Hematopoietic multipotent progenitor cell (in vitro differentiated cells): ENCODE measurements at places on chromosomes 7 and 10.

DNA sequence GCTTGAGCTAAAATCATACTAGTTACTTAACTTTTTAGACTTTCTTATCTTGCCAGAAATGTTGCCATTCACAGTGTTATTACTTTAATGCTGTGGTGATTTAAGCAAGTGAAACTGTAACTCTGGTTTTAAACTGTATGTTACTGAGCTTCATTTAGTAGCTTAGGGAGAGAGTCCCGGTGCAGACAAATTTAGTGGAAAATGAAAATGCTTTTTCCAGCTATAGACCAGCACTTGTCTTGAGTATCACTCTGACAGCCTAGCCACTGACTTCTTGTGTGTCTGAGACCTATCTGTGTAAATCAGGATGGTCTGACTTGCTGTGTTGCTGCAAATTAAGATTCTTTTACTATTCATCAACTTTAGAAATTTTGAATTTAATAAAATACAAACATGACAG is 200.8 kb downstream of the CACNB2 start:
- no peak for DNase-seq

DNA sequence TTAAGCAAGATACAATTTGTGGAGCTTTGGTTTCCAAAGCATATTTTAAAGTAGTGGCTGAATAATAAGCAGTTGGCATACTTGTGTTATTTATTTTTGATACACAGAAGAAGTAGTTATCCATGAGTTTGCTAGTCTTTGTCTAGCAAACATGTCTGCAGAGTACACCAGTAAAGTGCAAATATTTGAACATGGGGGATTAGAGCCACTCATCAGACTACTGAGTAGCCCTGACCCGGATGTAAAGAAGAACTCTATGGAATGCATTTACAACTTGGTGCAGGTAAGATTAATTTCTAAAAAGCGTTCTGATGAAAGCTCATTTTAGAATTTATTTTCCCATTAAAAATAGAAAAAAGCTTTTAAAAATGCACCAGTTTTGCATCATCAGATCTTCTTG is 31.4 kb downstream of the ARMC3 start:
- no peak for DNase-seq

GRCh38 chr7:43384616-43385308 is 198.1 kb upstream of the STK17A start:
- DNase-seq: no peak

DNA sequence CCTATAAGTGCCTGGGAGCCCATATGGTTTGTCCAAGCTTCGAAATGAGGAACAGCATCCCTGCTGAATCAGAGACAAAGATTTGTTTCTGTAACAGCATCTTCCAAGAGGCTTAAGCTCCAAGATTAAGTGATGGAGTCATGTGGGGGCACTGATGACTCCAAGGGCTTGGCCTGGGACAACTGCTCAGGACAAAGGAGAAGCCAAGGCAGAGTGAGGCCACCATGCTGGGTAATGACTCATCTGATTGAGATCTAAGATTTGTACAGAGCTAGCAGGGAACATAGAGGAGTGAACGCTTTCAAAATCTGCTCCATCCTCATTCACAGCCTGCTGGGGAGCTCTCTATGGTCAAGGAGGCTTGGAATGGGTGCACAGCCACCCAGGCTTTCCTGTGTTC is 49.3 kb downstream of the C10orf120 start:
- no peak for DNase-seq

DNA sequence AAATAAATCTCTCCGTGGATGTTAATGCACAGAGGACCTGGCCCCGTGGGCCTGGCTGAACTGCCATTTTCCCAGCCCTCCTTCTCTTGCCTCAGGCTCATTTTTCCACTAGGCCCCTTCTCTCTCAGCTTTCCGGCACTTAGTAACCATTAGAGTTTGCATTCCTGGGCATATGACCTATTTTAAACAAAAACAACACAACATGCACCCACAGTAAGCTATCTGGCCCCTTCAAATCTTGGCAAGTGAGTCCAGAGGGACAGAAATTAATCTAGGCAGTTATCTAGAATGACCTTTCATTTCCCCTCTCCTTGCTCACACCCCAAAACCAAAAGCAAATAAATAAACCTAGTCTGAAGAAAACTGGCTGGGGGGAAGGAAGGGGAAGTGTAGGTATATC is 11.7 kb downstream of the FBXW4 start:
- no peak for DNase-seq

DNA sequence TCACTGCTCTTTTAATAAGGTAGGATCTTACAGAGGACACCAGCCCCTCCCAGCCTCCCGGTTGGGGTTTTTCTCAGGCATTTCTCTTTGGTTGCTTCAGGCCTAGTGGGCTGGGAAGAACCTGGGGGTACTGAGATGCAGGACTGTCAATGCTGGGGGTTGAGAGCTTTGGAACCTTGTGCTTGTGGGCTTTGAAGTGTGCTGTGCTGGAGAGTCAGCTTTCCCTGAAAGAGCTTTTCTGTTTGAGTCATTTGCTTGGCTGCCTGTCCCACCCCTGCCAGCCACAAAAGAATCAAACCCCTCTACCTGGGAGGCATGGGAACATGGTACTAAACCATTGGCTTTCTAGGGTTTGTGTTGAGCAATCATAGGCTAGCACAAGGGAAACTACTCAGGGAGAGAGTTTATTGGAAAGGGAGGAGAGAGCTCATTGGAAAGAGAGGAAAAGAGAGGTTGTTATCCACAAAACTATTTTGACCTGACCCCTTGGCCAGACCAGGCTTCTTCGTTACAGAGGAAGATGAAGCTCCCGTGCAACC is 1.4 kb downstream of the SCD start:
- DNase-seq: no peak

GRCh38 chr10:120727001-120727400 is 124.2 kb upstream of the WDR11 start:
- DNase-seq: no peak

DNA sequence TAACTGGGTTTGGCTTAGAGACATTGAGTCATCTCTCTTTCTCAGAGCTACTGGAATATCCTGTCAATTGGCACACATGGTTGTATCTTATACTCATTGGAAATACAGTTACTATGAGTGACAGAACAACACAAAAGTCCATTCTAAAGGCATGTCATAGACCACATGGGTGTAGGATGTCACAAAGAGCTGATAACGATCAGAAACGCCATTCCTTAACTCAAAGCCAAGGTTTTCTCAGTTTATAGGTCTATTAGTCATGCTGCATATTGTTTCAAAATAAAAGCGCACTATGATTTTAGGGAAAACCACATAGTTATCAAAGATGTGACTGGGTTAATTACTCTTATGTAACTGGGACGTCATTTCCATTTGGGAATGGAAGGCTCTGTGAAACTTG is 147.2 kb upstream of the FAM171A1 start:
- no peak for DNase-seq

- peak; percentile 77 for DNase-seq
Measured at GRCh38 chr7:50092579-50093491, at the start of gene ZPBP. TSS of gene ZPBP (minus strand) at chr7:50093246. CDS start at chr7:50093194, 52 bp downstream.

DNA sequence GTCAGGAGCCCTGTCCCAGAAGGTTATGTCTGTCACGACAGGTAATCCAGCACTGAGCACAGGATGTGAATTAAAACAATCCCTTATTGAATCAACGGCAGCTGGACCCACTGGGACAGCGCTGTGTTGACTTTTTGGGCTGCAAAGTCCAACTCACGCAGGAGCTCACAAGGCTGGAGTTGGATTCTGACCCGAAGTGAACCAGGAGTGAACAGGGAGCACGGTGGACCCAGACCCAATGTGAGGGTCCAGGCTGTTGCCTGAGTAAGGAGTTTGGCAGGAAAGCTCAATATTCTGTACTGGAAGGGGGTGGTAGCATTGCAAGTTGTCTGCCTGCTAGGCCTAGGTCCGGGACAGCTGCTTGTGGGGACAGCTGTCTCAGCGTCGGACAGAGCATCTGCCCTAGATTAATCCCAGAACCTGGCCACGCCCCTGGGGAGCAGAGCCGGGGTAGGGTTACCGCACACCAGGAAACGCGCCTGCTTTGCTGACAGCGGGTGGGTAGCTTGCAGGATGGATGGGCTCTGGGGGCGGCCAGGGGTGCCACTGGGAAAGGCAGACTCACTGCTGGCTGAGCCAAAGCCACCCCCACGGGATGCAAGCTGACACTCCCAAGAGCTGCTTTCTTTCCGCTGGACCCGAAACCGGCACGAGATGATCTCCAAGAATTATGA is 24.0 kb downstream of the COL26A1 start:
- DNase-seq: no peak

DNA sequence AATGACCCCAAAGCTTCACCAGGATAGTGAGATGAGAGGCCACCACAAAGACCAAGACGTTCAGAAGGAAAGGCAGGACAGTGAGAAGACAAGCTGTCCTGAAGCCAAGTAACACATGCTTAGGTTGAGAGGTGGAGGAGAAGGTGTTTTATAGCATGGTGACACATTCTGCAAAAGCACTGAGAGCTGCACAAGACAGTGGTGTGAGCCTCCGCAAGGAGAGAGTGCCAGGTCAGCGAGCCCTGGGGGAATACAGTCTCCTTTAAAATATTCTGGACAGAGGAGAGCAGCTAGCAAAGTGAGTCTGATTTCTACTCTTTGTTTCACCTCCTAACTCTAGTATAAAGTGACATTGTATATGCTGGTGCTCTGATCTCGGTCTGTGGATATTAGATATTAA is 68.0 kb upstream of the VKORC1L1 start:
- no peak for DNase-seq

DNA sequence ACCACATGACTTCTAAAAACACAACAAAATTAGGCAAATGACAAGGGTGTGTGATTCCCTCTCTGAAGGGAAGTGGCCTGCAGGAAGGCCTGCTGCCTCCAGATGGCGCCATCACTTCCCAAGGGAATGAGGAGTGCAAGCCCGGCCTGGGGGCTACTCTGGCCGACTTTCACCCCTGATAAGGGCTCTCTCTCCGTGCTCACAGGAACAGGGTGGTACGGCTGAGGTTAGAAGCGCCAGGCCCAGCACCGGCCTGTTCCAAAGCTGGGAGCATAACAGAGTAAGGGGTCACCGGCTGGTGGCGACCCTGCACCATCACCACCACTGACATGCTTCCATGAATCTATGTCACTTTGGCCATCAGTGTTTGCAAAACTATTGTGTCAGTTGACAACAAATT is 13.1 kb downstream of the RBP3 start:
- peak; percentile 26 for DNase-seq

DNA sequence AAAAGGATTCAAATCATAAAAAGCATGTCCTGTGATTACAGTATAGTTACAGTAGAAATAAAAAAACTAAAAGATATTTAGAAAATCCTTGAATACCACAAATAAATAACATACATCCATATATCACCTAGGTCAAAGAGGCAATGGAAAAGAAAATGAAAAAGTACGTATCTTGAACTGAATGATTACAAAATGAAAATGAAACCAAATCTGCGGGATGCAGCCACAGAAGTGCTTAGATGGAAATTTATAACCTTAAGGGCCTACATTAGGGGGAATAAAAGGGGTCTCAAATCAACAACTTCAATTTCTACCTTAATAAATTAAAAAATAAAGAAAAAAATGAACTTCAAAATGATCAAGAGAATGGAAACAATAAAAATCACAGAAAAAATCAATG is 879.0 kb upstream of the CELF2 start:
- no peak for DNase-seq

DNA sequence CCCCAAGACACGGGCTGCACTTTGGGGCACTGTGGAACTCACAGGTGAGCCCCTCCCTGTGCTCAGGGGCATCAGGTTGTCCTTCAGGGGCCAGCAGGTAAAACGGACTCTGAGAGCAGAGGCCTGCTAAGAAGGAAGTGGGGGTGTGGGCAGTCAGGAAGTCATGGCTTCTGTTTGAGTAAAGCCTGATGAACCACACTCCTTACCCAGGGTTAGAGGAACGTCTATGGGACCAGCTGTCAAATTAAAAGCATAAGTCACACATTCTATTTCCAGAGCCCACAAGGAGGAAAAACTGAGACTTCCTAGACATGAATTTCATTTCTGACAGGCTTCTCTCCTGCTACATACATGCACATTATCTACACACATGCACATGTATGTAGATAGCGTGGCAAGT is 616.4 kb downstream of the SDK1 start:
- no peak for DNase-seq

DNA sequence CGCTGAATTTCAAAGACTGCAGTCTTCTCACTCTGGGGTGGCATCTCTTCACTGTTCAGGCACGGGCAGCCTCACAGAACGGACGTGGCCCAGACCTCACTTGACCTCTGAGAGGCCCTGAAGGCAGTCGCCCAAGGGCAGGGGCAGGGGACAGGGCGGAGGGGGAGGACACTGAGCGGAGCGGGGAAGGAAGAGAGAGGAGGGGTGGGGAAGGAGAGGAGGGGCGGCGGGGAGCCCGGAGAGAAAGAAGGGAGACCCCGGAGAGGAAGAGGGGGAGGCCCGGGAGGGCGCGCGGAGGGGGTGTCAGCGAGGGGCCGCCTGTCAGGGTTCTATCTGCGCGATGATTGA is 58.7 kb upstream of the COMTD1 start:
- DNase-seq: no peak

GRCh38 chr7:3218411-3219225 is 82.4 kb upstream of the SDK1 start:
- DNase-seq: no peak

DNA sequence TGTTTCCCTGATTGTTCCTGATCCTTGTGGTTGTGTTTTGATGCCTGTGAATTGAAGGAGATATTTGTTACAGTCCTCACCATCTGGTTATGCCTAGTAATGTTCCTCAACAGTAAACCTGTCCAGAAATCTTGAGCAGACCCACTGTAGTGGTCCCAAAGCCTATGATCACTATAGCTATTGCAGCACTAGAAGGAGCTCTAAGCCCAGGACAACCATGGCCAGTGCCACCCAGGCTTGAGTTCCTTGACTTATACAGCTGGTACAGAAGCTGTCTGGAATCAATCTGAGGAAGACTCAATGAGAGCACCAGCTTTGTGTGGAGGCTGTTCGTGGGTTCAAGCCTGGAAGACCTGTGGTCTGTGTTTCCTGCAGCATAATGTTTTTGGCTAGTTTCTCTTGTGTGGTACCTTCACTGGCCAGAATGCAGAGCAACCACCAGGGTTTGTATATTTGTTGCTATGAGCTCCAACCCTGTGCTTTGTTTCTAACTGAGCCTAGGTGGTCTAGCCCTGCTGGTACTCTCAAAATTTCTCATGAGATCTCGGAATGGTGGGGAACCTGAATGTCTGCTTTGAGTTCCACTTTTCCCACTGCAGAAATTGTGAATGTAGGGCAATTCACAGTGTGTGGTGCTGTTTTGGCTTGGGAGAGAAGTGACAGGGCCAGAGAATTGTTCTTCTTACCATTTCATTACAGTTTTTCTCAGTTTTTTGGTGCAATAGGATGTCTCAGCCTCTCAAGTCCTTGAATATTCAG is 355.2 kb downstream of the SUGCT start:
- DNase-seq: no peak

DNA sequence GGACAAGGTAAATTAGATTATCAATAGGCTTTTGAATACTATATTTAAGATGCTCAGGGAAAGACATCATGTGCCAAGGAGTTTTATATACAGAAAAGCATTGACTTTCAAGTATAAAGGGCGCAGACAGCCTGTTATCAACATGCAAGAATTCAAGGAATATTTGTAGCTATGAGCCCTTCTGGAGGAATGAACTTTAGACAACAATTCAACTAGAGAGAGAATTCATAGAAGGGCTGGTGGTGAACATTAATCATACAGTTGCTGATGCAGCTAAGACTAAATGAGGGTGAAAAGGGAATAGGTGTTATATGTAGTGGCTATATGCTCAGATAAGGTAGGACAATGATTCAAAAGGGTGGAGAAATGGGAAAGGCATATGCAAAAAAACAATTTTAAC is 41.2 kb downstream of the AOAH start:
- DNase-seq: no peak

GRCh38 chr7:21967598-21968003 is 21.9 kb upstream of the CDCA7L start:
- DNase-seq: no peak

GRCh38 chr10:9010931-9011670 is 956.6 kb downstream of the GATA3 start:
- DNase-seq: no peak

GRCh38 chr10:103816431-103816830 is 38.9 kb downstream of the SH3PXD2A start:
- peak; percentile 67 for DNase-seq
